IPS-NIHi11 (cell line): ENCODE measurements at places on chromosomes 2 and 18.

- DNase-seq, result peak; percentile 13
Measured at GRCh38 chr18:67710639-67711038, 194.1 kb upstream of the DSEL start.

DNA sequence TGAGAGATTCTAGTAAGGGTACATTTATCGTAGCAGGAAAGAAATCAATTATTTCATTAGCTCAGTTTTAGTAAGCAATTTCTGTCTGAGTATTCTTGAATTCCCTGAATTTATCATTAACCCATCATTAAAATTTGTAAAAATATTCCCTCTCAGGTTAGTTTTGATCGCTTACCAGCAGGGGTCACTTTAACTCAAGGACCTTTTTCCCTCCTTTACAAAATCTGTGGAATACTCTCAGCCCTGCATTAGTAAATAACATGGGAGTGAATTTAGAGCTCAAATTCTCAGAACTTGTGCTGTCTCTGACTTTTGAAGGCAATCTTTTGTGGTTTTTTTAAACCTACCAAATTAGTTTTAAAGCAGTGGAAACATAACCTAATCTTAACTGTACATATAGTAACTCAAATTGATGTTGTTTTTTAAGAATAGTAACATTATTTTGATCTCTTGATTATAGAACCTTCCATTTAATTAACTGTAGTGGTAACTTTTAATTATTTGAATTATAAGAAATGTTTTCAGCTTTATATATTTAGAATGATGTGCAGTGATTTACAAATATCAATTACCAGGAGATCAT is 97.2 kb downstream of the AGPS start:
- peak; percentile 22 for DNase-seq

GRCh38 chr2:29224693-29225551 is 109.7 kb downstream of the CLIP4 start:
- no peak for DNase-seq

DNA sequence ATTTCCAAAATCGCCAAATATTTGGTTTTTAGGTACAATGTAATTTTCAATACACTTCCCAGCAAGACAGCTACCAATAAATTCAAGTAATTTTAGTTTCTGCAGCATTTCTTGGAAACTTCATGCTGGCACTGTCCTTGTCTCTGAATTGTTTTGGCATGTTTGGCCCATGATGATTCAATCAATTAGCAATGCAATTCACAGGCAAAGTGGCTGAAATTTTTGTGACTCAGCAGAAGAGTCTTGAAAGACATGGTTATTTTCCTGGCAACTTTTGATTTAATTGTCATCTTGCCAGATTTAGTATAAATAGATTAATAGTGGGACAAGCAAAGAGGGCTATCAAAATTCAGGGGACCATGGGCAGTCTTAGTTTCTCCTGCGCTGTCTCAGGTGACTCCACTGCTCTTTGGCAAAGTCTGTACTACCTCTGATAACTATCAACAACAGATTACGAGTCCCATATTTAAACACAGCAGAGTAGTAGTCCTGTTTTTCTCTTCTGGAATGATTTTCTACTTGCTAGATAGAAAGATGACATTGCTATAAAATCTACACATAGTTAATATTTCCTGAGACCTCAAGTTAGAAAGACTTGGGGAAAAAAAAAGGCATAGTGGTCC is 88.9 kb upstream of the CYP26B1 start:
- DNase-seq, result no peak

DNA sequence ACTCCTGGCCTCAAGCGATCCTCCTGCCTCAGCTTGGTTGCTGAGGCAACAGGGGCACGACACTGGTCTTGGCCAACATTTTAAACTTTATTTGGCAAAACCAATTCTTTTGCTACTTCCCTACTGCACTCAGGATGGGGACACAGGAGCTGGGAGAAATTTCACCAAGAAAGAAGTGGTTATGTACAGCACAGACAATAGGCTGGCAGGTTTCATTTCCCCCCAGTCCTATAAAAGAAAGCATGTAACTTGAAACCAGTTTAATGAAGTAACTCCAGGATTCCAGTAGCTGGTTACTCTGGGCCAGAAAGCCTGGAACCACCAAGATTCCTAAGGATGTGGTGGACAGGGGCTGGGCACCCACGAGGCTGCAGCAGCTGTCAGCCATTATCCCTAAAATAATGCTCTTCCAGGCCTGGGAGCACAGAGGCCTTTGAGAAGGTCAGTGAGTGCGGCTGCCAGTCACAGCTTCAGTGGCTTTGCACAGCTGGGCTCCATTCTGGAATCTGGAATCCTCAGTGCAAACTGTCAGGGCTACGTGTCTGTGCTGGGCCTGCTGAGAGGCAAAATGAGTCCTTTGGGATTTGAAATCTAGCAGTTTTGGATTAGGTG is 142.3 kb upstream of the ITGA6 start:
- peak; percentile 62 for DNase-seq

GRCh38 chr2:14952400-14952963 is 320.0 kb downstream of the LRATD1 start:
- DNase-seq, result no peak

GRCh38 chr2:98713332-98714015 is 17.5 kb downstream of the MGAT4A start:
- no peak for DNase-seq

GRCh38 chr2:128494640-128495321 is 176.1 kb upstream of the HS6ST1 start:
- DNase-seq, result no peak
